Germinal center (tissue), 1 donor: ENCODE measurements at places on chromosomes 13 and 19.

GRCh38 chr13:114034481-114034891 is 60.6 kb upstream of the C13orf46 start:
- DNase-seq: no peak

DNA sequence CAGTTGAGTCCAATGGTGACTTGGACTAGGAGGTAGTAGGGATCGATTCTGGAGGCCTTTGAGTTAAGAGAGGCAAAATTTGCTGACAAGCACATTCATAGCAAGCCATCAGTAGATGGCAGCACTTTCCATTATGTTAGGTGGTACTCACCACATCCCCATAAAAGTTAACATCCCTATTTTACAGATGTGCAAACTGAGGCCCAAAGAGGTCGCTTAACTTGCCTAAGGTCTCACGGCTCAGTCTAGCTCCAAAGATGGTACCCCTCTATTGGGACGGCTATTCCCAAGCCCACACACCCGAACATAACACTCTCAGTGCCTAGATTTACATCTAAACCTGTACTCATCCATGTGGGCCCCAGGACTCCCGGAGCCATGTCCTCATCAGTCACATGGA is 21.5 kb upstream of the FOSB start:
- DNase-seq: no peak

- DNase-seq: no peak
Observed at GRCh38 chr13:106163426-106163825, 372.0 kb downstream of the EFNB2 start.

DNA sequence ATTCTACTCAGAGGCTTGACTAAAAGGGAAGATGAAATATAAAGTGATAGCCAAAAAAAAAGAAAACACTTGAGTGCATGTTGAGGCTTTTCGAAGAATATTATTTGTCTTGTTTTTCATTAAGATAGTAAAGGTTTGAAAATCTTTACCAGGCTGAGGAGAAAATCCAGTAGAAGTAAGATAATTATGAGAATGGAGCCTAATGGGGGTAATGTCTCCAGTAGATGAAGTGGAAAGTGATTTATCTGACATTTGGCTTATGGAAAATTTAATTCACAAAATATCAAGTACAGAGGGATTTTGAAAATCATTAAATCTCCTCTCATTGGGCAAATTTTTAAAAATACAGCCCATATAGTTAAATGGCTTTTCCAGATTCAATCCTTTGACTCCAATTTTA is 274.9 kb downstream of the SPRY2 start:
- DNase-seq: no peak

DNA sequence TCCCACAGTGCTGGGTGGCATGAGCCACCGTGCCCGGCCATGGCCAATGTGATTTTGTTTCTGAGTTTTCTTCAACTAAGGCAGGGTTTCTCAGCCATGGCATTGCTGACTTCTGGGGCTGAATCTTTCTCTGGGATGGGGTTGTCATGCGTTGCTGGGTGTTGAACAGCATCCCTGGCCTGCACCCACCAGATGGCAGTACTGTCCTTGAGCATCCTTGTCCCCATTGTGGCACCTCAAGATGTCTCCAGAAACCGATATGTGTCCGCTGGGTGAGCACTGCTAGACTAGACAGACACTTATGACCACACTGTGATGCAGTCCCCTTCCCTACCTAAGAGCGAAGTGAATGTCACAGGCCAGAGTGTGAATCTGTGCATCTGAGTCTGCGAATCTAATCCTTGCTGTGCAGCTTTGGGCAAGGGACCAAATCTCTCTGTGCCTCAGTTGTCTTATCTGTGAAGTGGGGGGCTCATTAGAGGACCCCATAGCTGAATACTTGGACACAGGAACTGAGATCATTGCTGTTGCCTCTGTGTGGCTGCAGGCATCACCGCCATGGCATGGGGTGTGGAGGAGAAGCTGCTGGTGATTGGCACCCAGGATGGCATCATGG is 50.3 kb upstream of the SIN3B start:
- peak; percentile 71 for DNase-seq

- no peak for DNase-seq
Observed at GRCh38 chr19:10817291-10818038, 18.5 kb downstream of the TMED1 start.

DNA sequence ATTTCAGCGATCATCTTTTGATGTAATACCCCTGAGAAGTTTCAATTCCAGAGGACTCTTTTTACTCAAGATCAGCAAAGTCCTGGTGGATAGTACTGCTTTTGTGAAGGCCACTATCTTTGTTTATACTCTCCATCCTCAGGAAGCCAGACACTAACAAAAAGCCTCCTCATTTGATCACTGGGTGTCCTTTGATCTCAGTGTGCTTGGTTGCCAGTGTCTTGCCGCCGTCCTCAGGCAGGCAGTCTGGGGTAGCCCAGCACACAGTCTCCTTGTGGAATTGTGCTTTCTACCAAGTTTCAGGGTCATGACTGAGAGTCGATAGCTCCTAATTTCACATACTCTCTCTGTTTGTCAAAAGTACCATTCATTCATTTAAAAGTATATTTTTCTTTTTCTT is 762.2 kb downstream of the EFNB2 start:
- DNase-seq: no peak

- DNase-seq: peak; percentile 46
Observed at GRCh38 chr13:31224174-31224669, 24.4 kb downstream of the B3GLCT start.

- DNase-seq: no peak
Observed at GRCh38 chr19:55354698-55355212, at the start of gene COX6B2. COX6B2 (minus strand) TSS chr19:55354719; CDS start chr19:55354521, 198 bp downstream.

DNA sequence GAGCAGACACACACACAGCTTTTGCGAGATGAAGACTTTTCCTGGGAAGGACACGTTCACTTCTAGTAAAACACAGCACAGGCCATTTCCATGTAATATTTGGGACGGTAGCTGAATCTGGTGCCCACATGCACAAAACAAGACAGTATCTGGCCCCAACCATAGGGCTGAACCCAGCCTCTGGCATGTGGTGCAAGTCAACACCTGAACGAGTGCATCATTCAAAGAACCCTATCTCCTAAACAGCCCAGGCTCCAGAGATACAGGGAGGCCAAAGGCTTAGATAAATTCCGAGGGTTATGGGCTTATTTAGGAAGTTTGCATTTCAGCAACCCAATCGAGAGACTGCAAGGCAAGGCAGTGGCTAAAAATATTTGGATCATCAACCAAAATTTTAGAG is 2.7 kb upstream of the TFDP1 start:
- DNase-seq: no peak

- DNase-seq: no peak
Observed at GRCh38 chr13:101453784-101454201, 1.3 kb downstream of the ITGBL1 start.

- no peak for DNase-seq
Observed at GRCh38 chr13:39835253-39835652, 179.8 kb downstream of the COG6 start.

- peak; percentile 62 for DNase-seq
Observed at GRCh38 chr13:41465241-41465847, 8.0 kb downstream of the RGCC start.

DNA sequence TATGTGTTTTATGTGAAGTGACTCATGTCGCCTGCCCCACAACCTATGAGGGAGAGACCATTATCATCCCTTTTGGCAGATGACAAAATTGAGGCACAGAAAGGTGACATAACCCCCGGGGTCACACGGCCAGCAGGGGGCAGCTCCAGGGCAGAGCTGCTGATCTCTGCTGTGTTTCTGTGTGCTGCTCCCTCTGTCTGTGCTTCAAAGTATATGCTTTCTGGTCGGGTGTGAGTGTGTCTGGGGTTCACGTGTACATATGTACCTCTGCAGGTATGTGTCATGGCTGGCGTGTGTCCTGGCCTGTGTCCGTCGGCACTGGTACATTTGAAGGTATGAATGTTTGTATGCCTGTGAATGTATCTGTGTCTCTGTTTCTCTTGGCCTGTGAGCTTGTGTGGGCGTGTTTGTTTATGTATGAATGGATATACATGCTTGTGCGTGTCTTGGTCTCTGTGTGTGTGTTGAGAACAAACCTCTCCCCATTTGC is 7.1 kb downstream of the LIPE start:
- peak; percentile 90 for DNase-seq

GRCh38 chr13:71619096-71619495 is 247.9 kb downstream of the DACH1 start:
- no peak for DNase-seq

DNA sequence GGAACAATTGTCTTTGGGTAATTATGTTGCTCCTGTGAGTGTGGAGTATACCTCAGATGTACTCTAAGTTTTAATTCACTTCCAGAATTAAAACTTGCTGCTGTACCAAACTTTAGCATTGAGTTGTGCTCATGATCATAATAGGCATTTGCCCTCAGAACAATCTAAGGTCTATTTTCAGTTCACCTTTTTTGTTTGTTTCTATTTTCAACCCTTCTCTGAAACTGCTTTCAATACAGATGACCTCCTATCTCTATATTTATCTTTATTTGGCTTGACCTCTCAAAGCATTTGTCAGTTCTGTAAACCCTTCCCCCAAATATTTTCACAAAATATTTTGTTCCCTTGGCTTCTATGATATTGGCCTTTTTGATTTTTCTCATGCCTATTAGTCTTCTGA is 873.0 kb downstream of the OLFM4 start:
- no peak for DNase-seq

GRCh38 chr13:30957258-30957943 is 24.9 kb downstream of the TEX26 start:
- DNase-seq: no peak

GRCh38 chr19:4768934-4769777 is 22.4 kb upstream of the FEM1A start:
- DNase-seq: peak; percentile 86

GRCh38 chr13:99746637-99747402 is 224.7 kb downstream of the ZIC5 start:
- no peak for DNase-seq

DNA sequence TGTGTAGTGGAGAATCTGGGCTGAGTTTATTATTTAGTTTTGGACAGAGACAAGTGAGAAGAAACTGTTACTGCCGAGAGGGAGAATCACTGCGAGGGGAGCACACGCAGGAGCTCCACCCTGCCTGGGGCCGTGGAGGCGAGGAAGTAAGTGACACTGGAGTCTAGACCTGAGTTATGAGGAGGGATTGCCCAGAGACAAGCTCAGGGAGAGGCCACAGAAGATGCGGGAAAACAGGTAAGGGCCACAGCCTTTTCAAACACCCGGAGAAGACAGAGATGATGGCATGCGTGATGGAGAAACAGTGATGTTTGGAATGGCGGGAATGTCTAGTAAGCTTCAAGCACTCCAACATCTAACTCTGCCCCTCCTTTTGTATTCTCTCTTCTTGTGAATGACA is 84.1 kb downstream of the TNFSF11 start:
- DNase-seq: no peak

DNA sequence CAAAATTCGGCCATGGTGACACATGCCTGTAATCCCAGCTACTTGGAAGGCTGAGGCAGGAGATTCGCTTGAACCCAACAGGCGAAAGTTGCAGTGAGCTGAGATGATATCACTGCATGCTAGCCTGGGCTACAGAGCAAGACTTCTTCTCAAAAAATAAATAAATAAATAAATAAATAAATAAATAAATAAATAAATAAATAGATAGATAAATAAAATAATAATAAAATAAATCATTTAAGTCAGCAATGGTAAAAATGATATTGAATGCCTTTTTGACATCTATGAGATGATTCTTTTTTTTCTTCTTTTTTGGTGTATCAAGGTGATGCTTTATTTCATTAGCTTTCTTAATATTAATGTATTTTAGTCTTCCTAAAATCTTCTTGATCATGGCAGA is 221.7 kb upstream of the RXFP2 start:
- no peak for DNase-seq

- DNase-seq: no peak
Observed at GRCh38 chr19:50994129-50994528, 7.3 kb downstream of the KLK8 start.

- no peak for DNase-seq
Observed at GRCh38 chr13:94305033-94305432, 174.4 kb downstream of the DCT start.

- DNase-seq: no peak
Observed at GRCh38 chr19:14369399-14370168, 11.7 kb upstream of the ADGRE5 start.

- no peak for DNase-seq
Observed at GRCh38 chr13:113774177-113775107, 15.4 kb downstream of the TMEM255B start.

GRCh38 chr19:45824041-45824471 is 8.9 kb upstream of the RSPH6A start:
- no peak for DNase-seq

DNA sequence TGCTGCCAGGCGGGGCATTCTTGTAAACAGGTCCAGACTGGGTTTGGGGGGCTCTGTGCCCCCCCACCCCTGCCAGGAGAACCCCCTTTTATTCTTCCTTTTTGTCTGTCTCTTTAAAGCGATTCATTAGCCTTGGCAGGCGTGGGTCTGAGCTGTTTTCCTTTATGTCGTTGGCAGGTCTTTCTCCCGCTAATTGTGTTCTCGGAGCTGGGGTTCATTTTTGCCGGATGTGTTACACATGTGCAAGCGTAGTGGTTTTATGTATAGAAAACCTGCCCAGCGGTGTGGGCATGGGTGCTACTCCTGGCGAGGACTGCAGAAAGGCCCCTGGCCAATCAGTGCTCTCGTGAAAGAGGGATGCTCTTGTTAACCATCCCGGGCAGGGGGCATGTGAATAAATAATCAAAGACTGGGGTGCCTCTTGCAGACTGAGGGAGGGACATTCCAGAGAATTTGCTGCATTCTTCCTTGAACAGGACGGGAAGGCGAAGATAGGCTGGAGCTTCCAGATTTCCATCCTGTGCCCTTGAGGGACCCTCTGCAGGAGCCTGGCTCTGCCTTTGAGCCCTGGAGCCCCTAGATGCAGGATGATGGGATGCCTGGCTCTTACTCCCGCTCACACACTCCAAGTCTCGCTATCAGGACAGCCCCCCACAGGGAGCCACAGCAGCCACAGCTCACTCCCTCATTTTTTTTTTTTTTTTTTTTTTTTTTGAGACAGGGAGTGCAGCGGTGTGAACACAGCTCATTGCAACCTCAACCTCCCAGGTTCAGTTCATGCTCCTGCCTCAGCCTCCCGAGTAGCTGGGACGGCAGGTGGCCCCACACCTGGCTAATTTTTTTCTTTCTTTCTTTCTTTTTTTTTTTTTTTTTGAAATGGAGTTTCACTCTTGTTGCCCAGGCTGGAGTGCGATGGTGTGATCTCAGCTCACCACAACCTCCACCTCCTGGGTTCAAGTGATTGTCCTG is 14.1 kb downstream of the CARM1 start:
- DNase-seq: no peak

- DNase-seq: no peak
Observed at GRCh38 chr19:18110609-18111232, 13.1 kb downstream of the MAST3 start.

DNA sequence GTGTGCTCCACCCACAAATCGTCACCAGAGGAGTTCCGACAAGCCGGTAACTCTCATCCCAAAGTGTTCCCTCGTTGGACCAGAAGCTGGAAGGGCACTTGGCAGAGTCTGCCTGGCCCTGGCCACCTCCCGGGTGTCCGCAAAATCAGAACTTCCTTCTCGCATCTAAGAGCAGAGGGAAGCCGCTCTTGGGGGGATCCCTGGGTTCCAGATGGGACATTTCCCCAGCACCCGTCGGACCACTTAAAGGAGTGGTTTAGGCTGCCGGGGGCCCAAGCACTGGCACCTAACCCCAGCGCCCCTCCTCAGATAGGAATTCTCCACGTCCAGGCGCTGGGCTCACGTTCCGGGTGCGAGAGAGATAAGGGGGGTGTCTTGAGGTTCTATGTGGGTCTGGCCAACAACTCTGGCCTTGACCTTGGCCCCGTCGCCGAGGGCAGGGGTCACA is 857 bp upstream of the MAP2K7 start:
- DNase-seq: no peak
